ENCODE measurements at places on chromosomes 3 and 15.

- no peak for DNase-seq
Measured at GRCh38 chr3:132405609-132406299, 11.5 kb upstream of the DNAJC13 start.

- DNase-seq: no peak
Measured at GRCh38 chr3:190595179-190595795, 81.4 kb downstream of the IL1RAP start.

GRCh38 chr15:77327168-77327567, 92.7 kb downstream of the PEAK1 start:
- no peak for DNase-seq

- no peak for DNase-seq
Measured at GRCh38 chr15:59005579-59005978, 18.1 kb downstream of the RNF111 start.

- DNase-seq: no peak
Measured at GRCh38 chr3:10322352-10322710, 1.4 kb upstream of the SEC13 start.

DNA sequence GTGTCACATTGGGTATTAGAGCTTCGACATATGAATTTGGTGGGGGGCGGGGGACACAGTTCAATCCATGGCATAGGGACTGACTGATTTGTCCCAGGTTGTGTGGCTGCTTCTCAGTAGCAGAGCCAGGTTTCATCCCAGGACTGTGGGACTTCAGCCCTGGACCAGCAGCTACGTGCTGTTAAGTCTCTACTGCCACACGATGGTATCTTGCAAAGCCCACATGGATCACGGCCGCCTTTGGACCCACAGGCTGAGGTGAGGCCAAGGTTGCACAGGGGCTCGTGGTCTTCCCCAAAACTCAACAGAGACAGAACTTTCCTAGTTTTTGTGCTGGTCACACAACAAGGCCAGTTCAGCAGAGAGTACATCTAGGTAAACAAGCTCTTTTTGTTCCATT, 97.4 kb downstream of the LRRK1 start:
- DNase-seq: no peak

GRCh38 chr3:87468235-87468634, 191.9 kb upstream of the POU1F1 start:
- DNase-seq: no peak

GRCh38 chr3:105356988-105357387, 9.7 kb upstream of the ALCAM start:
- no peak for DNase-seq

- DNase-seq: no peak
Measured at GRCh38 chr3:184752361-184752760, 40.5 kb upstream of the MAGEF1 start.

DNA sequence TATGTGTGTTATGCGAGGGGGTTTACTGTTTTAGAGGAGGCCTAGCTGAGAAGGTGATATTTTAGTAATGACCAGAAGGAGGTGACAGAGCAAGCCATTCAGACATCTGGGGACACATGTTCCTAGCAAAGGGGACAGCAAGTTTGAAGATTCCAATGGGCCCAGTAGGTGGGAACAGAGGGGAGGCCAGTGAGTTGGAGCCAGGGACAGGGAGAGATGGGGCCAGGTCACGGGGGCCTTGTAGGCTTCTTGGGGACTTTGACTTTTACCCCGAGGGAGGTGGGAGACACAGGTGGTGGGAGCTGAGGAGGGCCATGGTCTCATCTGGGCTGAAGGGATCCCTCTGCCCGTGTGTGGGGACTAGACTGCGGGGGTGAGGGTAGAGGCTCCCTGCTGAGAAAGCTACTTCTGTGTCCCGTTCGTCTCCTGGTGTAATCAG, 72.5 kb downstream of the MGLL start:
- DNase-seq: no peak

- DNase-seq: no peak
Measured at GRCh38 chr15:78112551-78112950, 18.7 kb downstream of the CIB2 start.
